ENCODE measurements at places on chromosomes 3 and 15.

- DNase-seq = peak; percentile 85
Measured at GRCh38 chr3:38829404-38829803, 13.4 kb upstream of the SCN10A start.

DNA sequence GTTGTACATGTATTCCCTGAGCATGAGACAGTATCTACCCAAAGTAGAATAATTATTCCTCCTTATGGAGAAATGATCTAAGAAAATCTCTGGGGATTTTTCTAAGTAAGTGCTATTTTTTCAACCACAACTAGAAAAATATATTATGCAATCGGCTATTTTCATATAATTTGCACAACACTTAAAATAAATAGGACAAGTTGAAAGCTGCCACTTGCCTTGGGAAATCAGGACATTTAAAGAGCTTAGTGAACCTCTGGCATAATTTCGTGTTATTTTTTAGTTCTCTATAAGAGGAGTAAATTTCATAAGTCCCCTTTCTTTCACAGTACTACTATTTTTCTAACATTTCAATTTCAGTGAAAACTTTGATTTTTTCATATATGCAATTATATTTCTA is 672.1 kb downstream of the OTOL1 start:
- no peak for DNase-seq

GRCh38 chr3:152760024-152760563 is 74.8 kb upstream of the P2RY1 start:
- DNase-seq = no peak

GRCh38 chr3:68874551-68875348 is 57.6 kb downstream of the TAFA4 start:
- DNase-seq = no peak

- DNase-seq = no peak
Measured at GRCh38 chr3:1346386-1346785, 253.6 kb downstream of the CNTN6 start.

DNA sequence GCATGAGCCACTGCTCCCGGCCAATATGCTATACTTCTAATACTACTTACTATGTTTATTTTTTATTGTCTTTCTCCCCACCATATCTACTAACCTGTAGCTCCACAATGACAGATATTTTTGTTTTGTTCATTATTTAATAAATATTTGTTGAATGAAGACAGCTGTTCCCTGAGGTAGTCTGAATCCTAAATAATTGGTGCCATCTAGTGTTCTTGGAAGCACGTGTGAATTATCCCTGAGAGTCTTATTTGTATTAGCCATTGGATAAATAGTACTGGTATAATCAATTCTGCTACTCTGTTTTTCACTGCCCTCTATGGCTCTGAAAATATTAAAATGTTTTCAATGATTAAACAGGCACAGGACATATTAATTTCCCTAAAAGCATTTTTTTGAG is 5.6 kb upstream of the APPL1 start:
- peak; percentile 33 for DNase-seq

DNA sequence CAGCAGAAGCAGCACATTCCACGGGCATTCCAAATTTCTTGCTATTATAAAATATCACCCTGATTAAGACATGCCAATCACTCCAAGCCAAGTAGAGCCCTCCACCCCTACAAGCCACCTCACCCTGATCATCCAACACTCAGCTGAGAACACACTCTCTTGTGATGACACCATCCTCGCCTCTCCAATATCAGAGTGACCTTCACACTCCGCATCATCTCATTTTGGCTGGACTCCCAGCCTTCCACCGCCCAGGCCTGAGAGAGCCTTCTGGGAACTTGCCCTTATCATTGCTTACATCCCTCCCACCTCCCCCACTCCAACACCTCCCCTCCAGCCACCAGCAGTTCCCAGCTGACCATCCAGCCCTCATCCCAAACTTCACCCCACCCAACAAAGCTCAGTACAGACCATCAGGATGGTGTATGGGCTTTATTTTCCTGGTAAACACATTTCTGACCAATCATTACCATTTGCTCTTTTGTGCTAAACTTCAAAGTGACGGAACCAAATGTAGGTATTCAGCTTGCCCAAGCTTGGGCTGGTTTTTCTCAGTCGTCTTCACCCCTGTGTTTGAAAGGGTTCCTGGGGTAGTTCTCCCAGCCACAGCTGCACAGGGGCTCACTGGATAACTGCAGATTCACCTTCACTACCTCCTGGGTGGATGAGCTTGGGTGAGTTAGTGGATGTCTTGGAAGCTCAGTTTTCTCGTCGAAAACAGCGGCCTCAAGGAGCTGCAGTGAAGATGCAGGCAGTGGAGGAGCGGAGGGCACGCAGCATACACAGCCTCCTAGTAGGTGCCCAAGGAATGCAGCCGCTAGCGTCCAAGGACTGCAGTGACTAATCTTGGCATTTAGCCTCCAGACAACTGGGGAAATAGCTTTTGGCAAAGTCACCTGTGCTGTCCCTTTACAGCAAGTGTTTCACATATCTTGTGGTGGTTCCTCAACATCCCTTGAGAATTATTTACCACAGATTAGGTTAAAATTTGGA is 115.1 kb downstream of the LIPC start:
- peak; percentile 90 for DNase-seq
